ENCODE measurements at places on chromosomes 6 and 20. TPM values are rescaled to one million over a fixed set of nuclear protein-coding genes. Genes with fewer than 3 reads are reported as not detected.

The SMLR1 gene
- not detected for total RNA-seq

The ULBP3 gene
- total RNA-seq: not detected

The ZNF184 gene
- total RNA-seq: 7.3 TPM

- H3K27me3 ChIP-seq: no peaks in the 10 kb centered on the region
- no peak overlapping the region for H3K27ac ChIP-seq
- no peak overlapping the region for H3K4me3 ChIP-seq
- H3K36me3 ChIP-seq: no peaks in the 10 kb centered on the region
- H3K4me1 ChIP-seq: no peaks in the 10 kb centered on the region
- no peak for DNase-seq
Observed at GRCh38 chr6:107547451-107547840, 57.5 kb downstream of the SOBP start.

GRCh38 chr20:4728120-4728760 is 6.5 kb downstream of the PRND start:
- DNase-seq: no peak
- H3K4me3 ChIP-seq: no peak overlapping the region
- H3K36me3 ChIP-seq: no peaks in the 10 kb centered on the region

DNA sequence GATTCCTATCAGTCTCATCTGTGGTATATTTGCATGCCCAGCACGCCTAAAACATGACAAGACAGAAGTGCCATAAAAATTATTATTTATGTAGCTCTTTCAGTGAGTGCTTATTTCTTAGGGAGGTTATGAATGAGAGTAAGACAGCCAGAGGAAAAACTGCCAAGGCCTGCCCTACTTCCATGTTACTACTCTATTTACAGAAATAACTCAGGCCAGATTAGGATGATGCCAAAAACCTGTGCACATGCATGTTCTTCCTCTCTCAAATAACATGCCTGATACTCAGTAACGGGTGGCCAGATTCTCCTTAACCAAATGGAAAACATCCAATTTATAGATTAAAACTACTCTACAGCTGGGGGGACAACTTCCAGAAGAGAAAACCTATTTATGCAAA is 45.7 kb downstream of the ILRUN start:
- no peak for DNase-seq
- no peaks in the 10 kb centered on the region for H3K27me3 ChIP-seq
- H3K36me3 ChIP-seq: peaks cover 12% of the 10 kb centered on the region

GRCh38 chr6:136404627-136405419 is 115.2 kb upstream of the BCLAF1 start:
- no peaks in the 10 kb centered on the region for H3K36me3 ChIP-seq
- H3K4me1 ChIP-seq: no peaks in the 10 kb centered on the region
- H3K27me3 ChIP-seq: no peaks in the 10 kb centered on the region
- no peak for DNase-seq

DNA sequence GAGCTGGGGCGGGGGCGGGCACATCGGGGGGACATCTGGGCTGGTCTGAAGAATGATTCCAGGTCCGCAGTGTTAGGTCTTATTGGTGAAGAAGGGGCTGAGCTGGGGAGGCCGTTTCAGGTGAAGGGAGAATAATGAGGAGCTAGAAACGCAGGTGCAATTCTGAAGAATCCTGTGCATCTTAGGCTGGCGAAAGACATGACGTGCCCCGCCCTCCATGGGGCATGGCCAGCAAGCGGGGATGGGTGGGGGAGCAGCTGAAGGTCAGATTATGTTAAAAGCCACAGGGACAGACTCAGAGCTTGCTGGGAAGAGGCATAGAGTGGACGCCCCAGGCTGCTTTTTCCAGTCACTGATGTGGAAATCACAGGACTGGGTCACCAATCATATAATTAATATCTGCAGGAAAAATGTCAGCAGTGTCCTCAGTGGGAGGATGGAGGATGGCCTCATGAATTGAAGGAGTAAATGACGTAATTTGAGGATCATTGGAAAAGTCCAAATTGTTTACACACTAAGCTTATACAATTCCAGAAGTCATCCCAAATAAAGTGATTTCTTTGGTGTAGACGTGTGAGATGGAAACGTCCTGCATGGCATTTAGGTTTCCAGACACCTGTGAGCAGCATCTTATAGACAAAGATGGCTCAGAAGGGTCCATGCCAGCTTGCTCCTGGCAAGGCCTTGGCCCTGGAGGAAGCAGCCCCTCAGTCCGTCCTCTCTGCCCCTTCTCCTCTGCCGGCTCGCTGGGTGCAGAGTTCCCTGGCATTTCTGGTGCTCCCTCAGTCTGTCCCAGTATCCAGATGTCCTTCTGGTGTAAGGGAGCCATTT is 109.6 kb upstream of the FRMD1 start:
- no peak overlapping the region for H3K27ac ChIP-seq
- no peaks in the 10 kb centered on the region for H3K36me3 ChIP-seq
- no peak for DNase-seq
- H3K27me3 ChIP-seq: no peaks in the 10 kb centered on the region
- no peak overlapping the region for H3K4me3 ChIP-seq

DNA sequence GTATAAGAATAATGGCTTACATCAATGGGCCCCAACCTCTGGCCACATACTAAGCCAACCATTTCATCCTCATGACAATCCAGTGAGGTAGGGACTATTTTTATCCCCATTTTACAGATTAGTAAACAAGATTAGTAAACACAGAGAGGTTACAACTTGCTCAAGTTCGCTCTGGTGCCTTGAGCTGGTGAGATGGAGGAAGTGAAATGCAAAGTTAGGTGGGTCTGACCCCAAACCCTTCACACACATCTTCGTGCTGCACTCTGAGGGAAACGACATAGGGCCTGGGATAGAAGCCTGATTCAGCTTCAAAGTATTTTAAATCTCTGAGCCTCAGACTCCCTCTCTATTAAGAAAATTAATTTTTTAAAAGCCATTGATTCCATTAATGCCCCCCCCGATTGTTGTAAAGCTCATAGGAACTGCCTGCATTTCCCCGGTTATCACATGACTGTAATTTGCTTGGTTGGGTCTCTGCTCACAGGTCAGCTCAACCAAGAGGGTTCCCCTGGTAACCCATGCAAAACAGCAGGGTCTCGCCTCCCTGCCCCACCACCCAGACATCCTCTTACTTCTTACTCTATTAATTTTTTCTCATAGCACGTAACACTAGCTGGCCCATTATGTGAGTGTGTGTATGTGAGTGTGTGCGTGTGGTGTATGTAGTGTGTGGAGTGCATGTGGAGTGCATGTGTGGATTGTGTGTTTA is 221.2 kb downstream of the MAFB start:
- no peak for DNase-seq
- no peak overlapping the region for H3K27ac ChIP-seq
- H3K27me3 ChIP-seq: no peaks in the 10 kb centered on the region
- H3K36me3 ChIP-seq: no peaks in the 10 kb centered on the region
- H3K4me3 ChIP-seq: no peak overlapping the region
- peaks cover 14% of the 10 kb centered on the region for H3K4me1 ChIP-seq

Measured in tibial nerve (tissue), 4 donors.